ENCODE measurements at places on chromosomes 2 and 18.

GRCh38 chr2:236259371-236259770, 4.8 kb downstream of the ASB18 start:
- no peak for DNase-seq

- DNase-seq = no peak
Observed at GRCh38 chr18:63646936-63647335, 2.9 kb upstream of the SERPINB4 start.

GRCh38 chr2:127219171-127220070, 678 bp downstream of the CYP27C1 start:
- DNase-seq = no peak

GRCh38 chr2:98253461-98254070, 92.7 kb upstream of the CNGA3 start:
- no peak for DNase-seq

DNA sequence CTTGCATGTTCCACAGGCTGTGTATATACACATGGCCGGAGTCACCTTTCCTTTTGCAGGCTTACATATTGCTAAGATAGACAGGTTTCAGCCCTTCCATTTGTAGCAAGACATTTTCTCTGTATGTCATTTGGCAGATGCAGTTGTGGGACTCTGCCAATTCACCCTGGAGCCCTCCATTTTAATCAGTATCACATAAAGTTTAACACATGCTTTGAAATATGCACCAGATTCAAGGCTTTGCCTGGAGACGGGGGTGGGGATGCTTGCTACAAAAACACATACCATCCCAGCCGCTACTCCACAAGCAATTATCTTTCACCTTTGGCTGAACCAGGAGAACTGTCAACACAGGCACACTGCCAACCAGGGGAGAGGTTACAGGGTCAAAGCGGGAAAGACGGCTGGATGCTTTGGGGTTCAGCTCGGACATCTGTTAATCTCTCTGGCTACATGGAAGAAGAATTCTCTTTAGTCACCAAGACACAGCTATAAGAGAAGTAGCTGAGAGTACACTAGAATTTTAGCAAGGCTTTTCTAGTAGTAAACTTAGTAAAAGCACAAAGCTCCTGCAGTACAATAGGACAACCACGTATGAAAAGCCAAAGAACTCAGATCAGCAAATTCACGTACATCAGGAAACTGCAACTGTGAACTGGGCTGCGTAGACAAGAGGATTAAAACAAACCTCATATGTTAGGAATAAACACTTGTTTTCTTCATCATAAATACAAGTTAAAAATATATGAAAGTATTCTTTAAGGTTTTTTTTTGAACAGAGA, 130.9 kb downstream of the EXOC6B start:
- DNase-seq = no peak

GRCh38 chr2:47056868-47057686, 98.0 kb downstream of the STPG4 start:
- no peak for DNase-seq

- no peak for DNase-seq
Observed at GRCh38 chr18:57749604-57749970, 53.5 kb downstream of the ATP8B1 start.

DNA sequence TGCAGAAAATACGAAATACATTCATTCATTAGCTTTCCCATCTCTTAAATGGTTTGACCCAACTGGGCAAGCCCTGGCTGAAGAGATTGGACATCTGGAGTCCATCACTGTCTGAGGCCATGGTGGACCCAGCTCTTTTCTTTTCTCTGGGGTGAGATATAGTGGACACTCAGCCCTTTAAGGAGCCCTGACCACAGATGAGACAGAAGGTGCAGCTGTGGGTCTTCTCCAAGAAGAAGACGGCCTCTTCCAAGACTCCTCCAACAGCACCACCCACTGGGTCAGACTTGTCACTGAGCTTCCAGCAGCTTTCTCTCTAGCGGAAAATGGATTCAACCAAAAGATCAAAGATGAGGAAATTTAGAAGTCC, 27.2 kb downstream of the TWIST2 start:
- no peak for DNase-seq

GRCh38 chr2:152600051-152600657, 117.1 kb downstream of the PRPF40A start:
- no peak for DNase-seq

DNA sequence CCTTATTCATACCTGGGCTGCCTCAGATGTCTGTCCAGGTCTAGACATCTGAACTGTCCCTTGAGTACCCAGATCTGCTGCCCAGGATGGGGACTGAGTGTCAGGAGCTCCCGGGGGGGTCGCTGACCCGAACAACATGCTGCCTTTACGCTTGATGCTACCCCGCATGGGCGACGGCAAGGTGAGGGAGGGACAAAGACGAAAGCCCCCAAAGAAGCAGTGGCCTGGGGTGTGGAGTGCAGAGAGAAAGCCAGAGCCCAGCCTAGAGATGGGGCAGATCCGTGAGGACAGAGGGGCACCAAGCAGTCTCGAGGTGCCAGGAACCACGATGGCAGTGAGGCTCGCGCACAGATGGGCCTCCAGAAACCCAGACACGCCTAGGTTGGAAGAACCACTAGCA, 234.7 kb downstream of the ATAD2B start:
- no peak for DNase-seq

- DNase-seq = no peak
Observed at GRCh38 chr2:168030862-168031624, 216.4 kb downstream of the STK39 start.

DNA sequence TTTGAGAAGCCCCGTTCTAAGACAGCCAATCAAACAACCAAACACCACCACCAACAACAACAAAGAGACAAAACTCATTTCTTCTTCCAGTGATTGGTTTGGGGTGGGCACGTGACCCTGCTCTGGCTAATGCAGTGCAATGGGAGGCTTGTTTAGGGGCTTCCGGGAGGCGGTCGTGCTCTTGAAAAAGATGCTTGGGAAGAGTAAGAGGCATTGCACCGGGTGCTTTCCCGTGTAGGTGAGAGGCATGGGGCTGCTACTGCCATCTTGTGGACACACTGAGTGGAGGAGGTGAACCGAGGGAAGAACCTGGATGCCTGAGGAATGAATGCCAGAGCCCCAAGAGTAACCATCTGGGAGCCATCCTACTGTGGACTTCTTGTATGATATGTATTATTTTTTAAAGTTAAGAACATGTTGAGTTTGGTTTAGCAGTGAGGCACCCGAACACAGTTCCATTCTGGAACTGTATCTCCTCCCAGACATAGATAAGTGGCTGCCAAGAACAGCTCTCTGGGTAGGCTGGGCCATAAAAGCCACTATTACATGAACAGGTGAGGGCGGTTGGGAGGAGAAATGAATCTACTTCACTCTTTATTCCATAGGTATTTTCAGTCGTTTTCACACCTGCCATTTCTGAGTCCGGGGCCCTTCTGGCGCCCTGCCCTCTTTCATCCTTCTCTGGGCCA, 19.1 kb upstream of the ARHGAP25 start:
- peak; percentile 33 for DNase-seq

GRCh38 chr2:53505826-53506225, 261.8 kb upstream of the CHAC2 start:
- DNase-seq = no peak

GRCh38 chr2:69750246-69750645, 8.3 kb downstream of the ANXA4 start:
- no peak for DNase-seq

GRCh38 chr2:217634871-217635270, 367.9 kb downstream of the TNS1 start:
- DNase-seq = no peak

GRCh38 chr2:225328192-225328591, 71.3 kb upstream of the NYAP2 start:
- no peak for DNase-seq

DNA sequence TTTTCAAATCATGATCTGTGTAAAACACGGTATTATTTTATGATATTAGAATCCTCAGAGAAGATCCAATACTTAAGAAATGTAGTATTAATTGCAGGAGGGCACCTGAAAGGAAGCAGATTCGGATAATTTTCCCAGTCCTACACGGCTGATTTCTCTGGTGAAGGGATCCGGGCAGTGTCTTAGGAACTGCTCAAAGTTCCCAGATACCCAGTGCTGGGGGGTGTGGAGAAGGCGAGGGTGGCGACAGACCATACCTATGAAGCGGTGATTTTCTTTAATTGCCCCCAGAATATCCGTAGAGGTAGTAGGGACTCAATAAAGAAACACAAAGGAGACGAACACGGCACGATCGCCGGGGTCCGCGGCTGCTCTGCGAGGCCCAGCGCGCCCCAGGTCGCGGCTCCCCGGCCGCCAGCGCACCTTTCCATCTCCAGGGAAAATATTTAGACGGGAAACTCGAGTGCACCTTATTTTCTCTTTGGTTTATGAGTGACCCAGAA, 1.4 kb upstream of the SOX11 start:
- DNase-seq = no peak

DNA sequence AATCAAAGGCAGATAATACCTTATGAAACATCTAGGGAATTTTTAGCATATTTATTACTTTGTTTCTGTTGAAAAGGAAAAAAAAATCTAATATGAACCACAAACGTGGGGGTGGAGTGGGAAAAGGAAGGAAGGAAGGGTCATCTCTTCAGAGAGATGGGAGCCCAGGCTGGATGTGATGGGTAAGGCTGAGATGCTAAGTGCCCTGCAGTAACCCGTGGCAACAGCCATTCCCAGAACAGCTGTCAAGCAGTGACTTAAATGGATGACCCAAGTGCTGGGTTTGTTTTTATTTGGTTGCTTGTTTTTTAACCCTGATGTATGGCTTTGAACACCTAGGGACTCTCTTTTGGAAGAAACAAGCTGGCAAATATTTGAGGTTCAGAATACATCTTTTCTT, 50.7 kb upstream of the KLF7 start:
- DNase-seq = no peak

- no peak for DNase-seq
Observed at GRCh38 chr2:122710049-122710448, 954.6 kb downstream of the TSN start.

DNA sequence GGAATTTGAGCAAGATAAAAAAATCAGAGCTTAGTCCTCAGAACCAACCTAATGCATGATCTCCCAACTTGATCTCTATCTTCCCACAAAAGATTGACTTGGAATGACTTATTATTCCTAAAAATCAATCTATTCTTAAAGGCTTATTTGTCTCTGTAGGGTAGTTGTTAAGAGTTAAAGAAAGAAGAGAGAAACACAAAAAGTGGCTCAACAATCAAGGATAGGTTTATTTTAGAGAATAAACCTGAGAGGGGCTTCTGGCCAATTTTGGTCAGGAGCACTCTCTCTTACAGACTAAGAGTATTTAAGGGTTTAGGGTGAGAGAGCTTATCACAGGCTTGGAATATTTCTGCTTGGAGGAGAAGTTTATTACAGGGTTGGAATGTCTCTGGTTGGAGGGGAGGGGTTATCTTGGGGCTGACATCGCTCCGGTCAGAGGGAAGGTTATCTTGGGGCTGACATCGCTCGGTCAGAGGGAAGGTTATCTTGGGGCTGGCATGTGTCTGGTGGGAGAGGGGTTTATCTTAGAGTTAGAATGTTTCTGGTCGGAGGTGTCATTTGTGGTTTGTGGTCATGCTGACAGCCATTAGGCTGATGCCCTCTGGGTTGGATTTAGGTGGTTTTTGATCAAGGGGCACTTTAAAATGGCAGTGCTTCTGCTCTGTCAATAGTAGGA, 2.4 kb upstream of the MFF start:
- DNase-seq = no peak

DNA sequence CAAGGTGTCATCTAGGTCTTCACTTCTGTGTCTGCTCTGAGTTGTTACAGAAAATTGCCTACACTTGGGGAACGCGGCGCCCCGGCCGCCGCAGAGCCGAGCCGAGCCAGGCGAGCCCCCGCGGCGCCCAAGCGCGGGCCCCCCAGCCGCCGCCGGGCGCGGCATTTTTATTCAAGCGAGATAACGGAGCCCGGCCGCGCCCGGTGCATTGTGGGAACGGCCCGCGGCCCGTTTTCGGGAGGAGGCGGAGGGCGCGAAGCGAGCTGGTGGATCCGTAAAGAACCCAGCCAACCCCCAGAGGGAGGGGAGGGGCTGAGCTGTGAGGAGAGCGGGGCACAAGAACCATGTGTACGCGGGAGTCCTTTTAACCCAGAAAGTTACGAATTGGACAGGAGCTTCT, 191.8 kb downstream of the FTCDNL1 start:
- DNase-seq = no peak

DNA sequence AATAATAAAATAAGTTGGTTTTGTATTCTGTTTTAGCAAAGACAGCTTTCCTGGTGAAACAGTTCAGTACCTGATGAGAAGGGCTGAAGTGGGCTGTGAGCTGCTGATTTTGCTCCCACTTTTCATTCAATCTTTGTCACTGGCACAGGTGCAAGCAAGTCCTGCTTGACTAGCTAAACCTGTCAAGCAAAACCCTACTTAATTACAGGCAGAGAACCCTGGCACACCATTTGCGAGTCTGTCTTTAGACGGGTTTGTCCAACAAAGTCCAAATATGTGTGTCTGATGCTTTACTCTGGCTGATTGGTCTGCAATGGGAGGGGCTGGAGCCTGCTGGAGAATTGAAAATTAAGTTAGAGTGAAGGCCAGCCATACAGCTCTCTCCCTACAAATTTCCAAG, 267.2 kb downstream of the EPHA4 start:
- no peak for DNase-seq

DNA sequence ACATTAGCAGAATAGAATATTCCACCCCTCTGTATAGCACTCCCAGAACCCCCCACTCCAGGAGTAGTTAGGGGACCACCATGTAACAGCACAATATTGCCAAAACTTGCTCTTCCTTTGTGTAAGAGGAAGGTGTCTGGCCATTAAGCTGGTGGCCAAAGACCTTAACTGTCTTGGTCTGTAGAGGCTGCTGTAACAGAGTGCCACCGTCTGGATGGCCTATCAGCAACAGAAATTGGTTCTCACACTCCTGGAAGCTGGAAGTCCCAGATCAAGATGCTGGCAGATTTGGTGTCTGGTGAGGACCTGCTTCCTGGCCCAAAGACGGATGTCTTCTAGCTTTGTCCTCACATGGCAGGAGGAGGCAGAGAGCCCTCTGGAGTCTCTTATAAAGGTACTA, 61.6 kb upstream of the TGFA start:
- no peak for DNase-seq

- no peak for DNase-seq
Observed at GRCh38 chr2:181944164-181944913, 41.3 kb upstream of the PPP1R1C start.

DNA sequence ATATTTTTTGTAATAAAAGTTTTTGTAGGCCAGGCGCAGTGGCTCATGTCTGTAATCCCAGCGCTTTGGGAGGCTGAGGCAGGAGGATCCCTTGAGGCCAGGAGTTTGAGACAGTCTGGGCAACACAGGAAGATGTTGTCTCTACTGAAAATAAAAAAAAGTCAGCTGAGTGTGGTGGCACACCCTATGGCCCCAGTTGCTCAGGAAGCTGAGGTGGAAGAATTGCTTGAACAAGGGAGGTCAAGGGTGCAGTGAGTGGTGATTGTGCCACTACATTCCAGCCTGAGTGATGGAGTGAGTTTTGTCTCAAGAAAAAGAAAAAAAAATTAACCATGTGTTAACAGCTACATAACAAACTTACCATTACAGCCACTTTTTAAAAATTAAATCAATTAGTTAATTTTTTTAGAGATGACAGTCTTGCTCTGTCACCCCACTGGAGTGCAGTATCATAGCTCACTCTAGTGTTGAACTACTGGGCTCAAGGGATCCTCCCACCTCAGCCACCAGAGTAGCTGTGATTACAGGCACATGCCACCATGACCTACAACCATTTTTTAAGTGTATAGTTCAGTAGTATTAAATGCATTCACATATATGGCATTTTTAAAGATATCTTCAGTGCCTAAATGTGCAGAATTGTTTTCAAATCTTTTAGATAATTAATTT, 67.2 kb upstream of the ACYP2 start:
- no peak for DNase-seq

GRCh38 chr2:186733414-186733813, 39.6 kb downstream of the FAM171B start:
- DNase-seq = no peak
